ENCODE measurements at places on chromosomes 5 and 9.

DNA sequence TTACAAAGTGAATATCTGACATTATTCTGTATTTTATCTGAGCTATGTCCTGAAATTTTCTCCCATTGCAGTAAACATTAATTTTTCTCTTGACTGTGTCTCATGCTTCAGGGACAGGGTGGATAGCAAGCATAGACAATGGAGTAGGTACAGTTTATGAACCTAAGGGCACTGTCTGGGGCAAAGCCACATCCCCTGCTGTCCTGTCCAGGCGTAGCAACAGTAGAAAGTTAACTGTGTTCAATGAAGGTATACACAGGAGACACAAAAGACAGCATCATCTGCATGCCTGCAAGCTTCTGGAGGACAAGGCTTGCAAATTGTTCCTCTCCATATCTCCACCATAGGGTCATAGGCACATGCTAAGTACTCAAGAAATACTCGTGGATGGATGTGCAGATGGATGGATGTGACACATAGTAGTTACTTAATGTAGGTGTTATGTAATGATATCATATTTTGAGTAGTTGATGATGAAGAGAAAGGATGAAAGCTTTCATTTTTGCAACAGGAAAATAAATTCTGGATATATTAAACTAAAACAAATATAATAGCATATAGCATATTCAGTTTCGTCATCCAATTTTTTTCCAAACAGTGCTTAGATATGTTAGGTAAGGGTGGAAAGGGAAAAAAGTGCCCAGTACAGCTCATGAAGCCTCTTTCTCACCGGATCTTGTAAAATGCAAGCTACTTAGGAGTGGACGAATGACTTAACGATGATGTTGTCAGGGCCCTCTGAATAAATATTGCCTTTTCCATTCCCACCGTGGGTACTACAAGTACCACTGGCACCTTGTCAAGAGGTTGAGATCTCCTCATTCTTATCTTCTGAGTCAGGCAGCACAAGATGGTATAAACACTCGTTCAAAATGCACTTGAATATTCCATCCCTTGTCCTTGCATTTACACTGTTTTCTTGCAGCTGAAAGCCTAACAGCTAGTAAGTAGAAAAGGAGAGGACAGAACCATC is 19.9 kb upstream of the ZSWIM6 start:
- no peak for DNase-seq

- no peak for DNase-seq
Observed at GRCh38 chr5:54645882-54646355, 128.4 kb downstream of the SNX18 start.

GRCh38 chr5:16617274-16617968 is 624 bp upstream of the RETREG1 start:
- peak; percentile 50 for DNase-seq

DNA sequence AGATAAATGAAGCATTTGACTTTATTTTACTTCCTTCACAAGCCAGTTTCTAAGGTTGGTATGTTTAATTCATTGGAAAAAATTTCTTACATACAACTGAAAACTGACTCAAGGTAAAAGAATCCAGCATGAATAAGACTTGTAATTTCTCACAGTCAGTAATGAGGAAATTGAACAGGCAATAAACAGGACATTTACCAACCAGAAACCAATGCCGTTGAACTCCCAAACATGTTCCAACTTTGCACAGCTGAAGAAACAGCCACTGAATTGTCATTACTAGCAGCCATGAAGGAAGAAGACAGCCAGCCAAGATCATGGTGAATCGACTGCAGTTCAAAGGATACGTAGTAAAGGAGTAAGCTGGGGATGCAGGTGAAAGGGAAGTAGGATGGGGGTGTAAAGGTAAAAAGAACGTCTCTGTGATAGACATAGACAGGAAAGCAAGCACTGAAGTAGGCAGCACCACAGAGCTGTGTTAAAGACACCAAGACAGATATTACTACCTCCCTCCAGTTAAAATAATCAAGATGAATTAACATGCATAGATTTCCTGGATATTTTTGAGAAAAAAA is 21.3 kb upstream of the SLC12A2 start:
- DNase-seq: no peak

GRCh38 chr5:149129181-149129580 is 12.1 kb upstream of the ABLIM3 start:
- DNase-seq: no peak

- DNase-seq: no peak
Observed at GRCh38 chr5:113760486-113760885, 247.0 kb downstream of the YTHDC2 start.

GRCh38 chr9:112771359-112772214 is 21.0 kb downstream of the SNX30 start:
- no peak for DNase-seq

DNA sequence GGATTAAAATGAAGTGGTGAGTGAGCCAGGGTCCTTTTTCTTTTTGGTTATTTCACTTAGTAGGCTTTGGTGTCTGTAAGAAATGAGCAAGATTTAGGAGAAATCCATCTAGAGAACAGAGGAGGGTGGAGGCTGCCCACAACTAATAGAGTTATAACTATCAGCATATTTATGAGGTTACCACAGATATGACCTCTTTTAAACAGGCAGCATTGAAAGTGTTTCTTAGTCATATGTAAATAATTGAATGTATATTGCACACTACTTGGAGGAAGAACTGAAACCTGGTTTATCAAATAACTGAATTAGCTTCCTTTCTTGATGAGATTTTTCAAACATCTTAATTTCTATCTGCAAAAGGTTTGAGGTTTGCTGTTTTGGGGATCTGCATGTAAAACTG is 483.1 kb upstream of the PIK3R1 start:
- DNase-seq: no peak

- no peak for DNase-seq
Observed at GRCh38 chr5:82785882-82786509, 291.2 kb downstream of the TMEM167A start.

DNA sequence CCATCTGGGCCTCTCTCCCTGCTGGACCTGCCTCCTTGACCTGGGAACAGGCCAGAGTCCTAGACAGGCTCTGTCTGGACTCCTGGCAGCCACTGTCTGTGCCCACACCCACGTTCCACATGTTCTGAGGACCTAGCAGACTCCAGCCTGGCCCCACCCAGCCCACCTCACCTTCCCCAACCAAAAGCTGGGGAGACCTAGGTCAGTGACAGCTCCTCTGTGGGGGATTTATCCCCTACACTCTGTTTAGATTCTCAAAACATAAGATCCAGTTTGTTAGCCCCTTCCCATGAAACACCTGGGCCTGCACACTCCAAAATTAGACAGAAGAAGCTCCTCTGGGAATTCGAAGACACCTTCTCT is 59.8 kb upstream of the ADAMTS2 start:
- DNase-seq: no peak

DNA sequence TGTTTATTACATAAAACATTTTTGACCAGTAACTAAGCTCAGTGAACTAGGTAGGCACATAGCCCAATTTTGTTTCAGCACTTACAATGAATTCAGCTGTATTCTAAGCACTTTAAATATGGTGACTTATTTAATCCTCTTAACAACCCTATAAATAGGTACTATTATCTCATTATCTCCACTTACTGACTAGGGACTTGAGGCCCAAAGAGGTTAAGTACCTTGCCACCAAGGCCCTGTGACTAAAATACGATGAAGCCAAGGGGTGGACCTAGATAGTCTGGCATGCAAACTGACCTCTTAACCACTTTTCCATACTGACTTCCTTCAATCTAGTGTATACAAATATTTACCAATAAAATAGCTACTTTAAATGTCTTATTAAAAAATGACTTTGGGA is 266.4 kb downstream of the ZNF608 start:
- no peak for DNase-seq

GRCh38 chr9:136996361-136997292 is at the start of gene CLIC3:
TSS of gene CLIC3 (minus strand) at chr9:136996568. CDS start at chr9:136996543, 25 bp downstream.
- no peak for DNase-seq

GRCh38 chr9:18297056-18297841 is 176.7 kb upstream of the ADAMTSL1 start:
- DNase-seq: no peak

GRCh38 chr5:72383280-72383679 is 63.1 kb downstream of the PTCD2 start:
- DNase-seq: no peak

DNA sequence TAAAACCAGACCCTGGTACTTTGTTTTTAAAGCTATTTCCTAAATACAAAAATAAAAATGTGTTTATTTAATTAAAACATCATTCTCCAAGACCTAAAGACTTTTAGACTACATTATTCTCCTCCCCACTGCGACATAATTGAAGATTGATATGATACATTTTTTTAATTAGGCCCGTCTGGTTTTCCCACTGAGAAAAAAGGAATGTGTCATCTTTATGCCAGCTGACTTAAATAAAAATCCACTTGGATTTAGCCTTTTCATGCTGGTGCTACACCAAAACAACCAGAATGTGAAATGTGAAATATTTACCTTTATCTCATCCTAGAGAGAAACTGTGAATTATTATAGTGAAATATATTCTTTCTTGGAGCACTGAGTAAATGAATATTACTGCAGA is 155.5 kb upstream of the PPP1R2B start:
- DNase-seq: no peak

- no peak for DNase-seq
Observed at GRCh38 chr5:79850316-79850822, 140.7 kb downstream of the MTX3 start.

GRCh38 chr5:14913096-14913495 is 41.5 kb upstream of the ANKH start:
- no peak for DNase-seq

GRCh38 chr5:119315516-119315949 is 40.3 kb upstream of the TNFAIP8 start:
- peak; percentile 65 for DNase-seq

- DNase-seq: peak; percentile 20
Observed at GRCh38 chr5:111227801-111228200, 3.6 kb downstream of the CAMK4 start.

GRCh38 chr5:161547738-161548486 is 1.4 kb upstream of the GABRB2 start:
- no peak for DNase-seq

- no peak for DNase-seq
Observed at GRCh38 chr9:115978659-115979096, 174.9 kb upstream of the PAPPA start.

GRCh38 chr5:102666164-102666946 is 88.8 kb upstream of the PAM start:
- no peak for DNase-seq

GRCh38 chr9:131838530-131839280 is 98.8 kb upstream of the RAPGEF1 start:
- DNase-seq: no peak

DNA sequence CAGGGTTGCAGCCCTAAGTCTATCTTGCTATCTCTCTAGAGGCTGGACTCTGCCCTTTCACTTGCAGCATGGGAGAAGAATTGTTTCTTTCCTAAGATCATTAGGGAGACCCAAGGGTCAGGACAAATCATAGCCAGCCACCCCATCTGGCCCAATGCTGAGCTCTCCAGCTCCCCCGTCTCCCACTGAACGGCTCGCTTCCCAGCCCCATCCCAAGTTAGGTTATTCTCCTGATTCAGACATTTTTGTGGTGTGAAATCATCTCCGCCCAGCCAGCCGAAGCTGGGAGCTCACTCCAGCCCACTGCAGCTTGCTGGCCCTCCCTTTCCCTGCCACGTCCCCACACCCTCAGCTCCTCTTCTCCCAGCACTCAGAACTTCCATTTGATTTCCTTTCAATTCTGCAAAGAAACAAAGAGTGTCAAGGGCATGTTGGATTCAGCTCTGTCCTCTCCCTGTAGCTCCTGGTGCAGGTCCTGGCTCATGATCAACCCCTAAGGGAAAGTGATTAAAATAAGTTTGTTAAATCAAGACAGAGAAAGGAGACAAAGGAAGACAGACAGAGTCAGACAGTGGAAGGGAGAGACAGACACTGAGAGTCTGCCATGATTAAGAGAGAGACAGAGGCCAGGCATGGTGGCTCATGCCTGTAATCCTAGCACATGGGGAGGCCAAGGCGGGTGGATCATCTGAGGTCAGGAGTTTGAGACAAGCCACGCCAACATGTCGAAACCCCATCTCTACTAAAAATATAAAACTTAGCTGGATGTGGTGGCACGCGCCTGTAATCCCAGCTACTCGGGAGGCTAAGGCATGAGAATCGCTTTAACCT is 12.6 kb upstream of the SPARC start:
- no peak for DNase-seq

GRCh38 chr9:15213249-15213648 is 93.8 kb downstream of the TTC39B start:
- DNase-seq: no peak

DNA sequence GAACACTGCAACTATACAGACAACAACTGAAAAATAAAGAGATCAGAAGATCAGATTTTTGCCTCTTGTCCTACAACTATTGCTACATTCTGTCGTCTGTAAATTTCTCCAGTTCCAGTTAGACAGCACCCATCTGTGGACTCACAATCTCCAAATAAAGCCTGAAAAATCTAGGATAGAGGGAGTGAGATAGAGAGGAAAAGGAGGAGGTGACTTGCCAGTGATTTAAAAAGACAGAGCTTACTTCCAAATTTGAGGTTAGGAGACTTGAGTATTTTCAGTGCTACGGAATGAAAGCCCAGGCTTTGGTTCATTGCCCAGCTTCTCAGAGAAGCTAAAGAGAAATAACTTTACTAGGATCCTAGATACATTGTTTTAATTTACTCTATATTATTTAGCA is 63.6 kb downstream of the PTCD2 start:
- DNase-seq: no peak

- DNase-seq: no peak
Observed at GRCh38 chr9:115025721-115026120, 92.2 kb downstream of the TNC start.

DNA sequence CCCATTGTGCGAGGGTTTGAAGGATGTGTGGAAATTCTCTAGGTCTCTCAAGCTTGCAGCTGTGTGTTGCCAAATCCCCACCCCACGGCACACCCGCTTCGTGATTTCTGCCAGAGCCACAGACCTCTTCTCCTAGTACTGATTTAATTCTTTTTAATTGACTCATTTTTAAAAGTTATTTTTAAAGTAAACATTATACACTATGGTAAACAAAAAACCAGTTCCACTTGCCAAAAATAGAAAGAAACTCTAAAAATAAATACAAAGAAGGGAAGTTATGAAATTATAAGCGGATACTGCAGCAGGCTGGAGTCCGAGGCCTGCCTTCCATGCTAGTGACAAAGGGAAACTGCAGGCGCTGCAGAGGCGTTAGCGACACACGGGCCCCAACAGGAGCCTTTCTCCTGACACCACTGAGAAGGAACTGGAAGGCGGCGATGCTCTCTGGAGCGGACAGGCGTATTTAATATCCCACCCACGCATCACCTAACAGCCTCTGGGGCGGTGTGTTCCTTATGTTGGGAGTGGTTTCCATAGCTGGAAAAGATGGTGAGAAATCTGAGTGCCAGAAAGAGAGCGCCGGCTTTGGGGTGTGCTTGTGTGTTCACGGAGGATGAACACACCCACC is 122.5 kb downstream of the COL23A1 start:
- DNase-seq: no peak

DNA sequence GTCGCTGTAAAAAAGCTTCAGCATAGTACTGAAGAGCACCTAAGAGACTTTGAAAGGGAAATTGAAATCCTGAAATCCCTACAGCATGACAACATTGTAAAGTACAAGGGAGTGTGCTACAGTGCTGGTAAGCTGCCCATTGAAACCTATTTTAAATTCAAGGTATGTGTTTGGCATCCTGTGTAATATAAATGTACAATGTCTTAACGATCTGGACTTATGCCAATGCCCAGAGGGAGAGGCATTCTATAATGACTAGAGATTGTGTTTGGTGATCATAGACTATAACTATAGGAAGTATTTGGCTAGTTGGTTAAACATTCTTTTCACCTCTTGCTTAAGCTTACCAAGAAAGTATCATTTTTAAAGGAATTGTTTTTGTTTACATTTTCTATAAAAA is 95.7 kb downstream of the INSL6 start:
- DNase-seq: no peak

All from stimulated activated naive CD4-positive, alpha-beta T cell (primary cell).